ENCODE measurements at places on chromosomes 12 and 14. TPM values are rescaled to one million over a fixed set of nuclear protein-coding genes. Genes with fewer than 3 reads are reported as not detected.

Gene CCDC175
- total RNA-seq = not detected

DNA sequence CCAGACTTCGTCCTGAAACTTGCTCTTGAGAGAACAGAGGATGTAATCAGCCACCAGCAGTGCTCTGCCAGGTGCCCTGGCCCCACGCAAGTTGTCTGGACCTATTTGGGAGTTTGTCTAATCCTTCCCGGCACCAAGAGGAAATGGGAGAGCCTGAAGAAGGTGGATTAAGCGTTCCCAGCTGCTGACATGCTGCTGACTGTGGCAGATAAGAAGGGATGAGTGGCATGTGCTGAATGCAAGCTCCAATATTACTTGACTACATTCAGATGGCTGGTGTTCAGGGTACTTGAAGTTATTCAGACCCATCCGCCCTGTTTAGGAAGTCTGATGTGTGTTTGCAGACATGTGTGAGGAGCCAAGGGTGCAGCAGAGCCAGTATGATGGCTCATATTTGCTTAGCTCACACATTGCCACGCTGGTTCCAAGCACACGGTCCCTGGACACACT lies 440.6 kb upstream of the CCDC196 start:
- H3K27me3 ChIP-seq = peaks cover 21% of the 10 kb centered on the region
- H3K36me3 ChIP-seq = no peaks in the 10 kb centered on the region
- H3K27ac ChIP-seq = no peak overlapping the region
- H3K4me3 ChIP-seq = no peak overlapping the region
- no peak for DNase-seq

DNA sequence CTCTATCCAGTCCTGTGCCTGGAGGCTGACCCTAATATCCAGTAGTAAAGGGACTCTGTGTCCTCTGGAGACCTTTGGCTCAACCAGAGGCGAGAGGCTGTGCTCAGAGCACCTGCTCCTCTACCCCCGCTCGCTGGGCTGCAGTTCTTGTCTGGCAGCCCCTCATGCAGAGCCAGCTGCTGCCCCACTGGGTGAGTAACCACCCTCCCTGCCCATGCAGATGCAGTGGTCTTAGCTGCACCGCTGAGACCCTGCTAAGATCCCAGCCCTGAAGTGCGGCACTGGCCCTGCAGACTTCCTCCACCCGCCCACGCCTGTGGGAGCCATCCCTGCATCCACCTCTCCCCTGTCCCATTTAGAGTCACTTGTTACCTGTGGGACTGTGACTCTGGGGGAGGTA lies 347.5 kb upstream of the SFSWAP start:
- no peaks in the 10 kb centered on the region for H3K36me3 ChIP-seq
- no peaks in the 10 kb centered on the region for H3K4me1 ChIP-seq
- no peak overlapping the region for H3K27ac ChIP-seq
- H3K4me3 ChIP-seq = no peak overlapping the region

DNA sequence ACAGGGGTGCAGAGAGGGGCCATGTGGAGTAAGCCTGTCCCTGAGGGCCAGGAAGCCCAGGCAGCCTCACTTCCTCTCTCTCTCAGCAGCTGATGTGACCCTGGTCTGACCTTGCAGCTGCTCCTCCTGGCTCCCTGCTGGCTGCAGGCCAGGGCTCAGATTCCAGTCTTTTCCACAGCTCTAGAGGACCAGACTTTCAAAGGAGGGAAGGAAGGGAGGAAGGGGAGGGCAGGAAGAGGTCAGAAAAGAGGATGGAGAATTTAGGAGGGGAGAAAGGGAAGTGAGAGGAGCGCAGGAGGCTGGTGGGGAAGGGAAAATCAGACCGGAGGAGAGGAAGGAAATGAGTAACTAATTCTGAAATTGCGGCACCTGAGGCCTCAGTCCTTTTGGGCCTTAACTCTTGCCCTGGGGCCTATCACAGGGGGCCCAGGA lies 40.9 kb upstream of the VASH1 start:
- no peak for DNase-seq
- peaks cover 4% of the 10 kb centered on the region for H3K4me1 ChIP-seq
- no peaks in the 10 kb centered on the region for H3K36me3 ChIP-seq
- H3K4me3 ChIP-seq = no peak overlapping the region
- H3K27me3 ChIP-seq = peaks cover 21% of the 10 kb centered on the region

Gene MIA2
- total RNA-seq = 24.4 TPM

Gene HOXC13
- total RNA-seq = not detected

Gene SIX4
- 0.17 TPM for total RNA-seq

Gene GPR162
- total RNA-seq = 0.51 TPM

Gene DPPA3
- not detected for total RNA-seq

DNA sequence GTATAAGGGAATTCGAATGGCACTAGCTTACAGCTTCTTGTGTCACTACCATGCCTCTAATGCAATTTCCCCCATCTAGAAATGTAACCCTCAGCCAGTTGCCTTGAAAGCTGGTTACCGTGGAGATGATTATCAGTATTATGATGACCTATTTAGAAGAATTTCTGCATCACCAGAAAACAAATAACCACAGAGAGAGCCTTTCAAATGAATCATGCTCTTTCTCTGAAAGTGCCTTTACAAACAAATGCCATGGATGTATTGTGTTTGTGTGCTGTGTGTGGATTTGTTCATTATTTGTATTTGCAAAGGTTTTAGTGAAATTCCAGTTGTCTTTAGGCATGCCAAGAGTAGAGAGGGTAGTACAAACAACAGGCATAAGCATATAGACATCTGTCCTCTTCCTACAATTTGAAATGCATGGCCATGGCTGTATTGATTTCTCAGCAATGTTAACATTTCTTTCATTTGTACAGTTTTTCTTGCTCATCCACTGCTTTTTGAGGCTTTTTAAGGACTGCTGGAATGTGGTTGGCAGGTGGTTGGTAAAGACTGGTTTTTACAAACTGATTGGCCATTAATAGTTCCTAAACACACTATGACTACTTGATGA lies 266.5 kb downstream of the PAWR start:
- H3K4me3 ChIP-seq = no peak overlapping the region
- H3K4me1 ChIP-seq = no peaks in the 10 kb centered on the region
- DNase-seq = no peak

DNA sequence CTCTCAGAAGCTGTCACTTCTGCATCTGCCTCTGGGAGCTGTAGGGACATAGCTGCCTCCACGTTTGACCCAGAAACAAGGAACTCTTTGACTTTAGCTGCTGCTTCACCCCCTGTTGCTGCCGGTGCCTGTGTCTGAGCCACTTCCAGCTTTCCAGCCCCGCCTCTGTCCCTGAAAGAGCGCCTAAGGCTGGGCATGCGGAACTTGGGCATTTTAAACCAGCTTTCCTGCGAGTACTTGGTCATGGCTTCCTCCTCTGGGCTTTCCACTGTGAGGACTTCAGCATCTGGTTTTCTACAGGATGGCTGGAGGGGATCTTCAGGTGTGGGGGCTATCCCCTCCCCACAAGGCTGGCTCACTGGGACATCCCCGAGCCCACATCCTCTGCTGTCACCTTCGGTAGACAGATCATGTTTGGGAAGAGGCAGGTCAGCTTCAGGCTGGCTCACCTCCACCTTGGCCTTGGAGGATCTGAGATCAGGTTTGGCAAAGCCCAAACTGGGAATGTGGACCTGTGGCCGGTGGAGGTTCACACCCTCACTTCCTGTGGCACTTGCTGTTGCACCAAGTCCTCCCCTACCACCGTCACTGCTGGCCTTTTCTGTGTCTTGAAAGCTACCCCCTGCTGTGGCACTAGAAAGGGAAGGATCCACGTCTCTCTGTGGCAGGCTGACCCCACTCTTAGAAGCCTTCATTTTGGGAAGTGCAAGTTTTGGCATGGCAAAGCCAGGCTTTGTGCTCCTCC lies 15.2 kb downstream of the PLD4 start:
- H3K4me1 ChIP-seq = no peaks in the 10 kb centered on the region
- H3K27me3 ChIP-seq = peaks cover 29% of the 10 kb centered on the region
- no peaks in the 10 kb centered on the region for H3K36me3 ChIP-seq

- H3K4me1 ChIP-seq = no peaks in the 10 kb centered on the region
- DNase-seq = no peak
- H3K36me3 ChIP-seq = no peaks in the 10 kb centered on the region
- H3K27me3 ChIP-seq = no peaks in the 10 kb centered on the region
- H3K4me3 ChIP-seq = no peak overlapping the region
These were observed 356.0 kb downstream of the NAV3 start for GRCh38 chr12:78186670-78187069.

- H3K27ac ChIP-seq = no peak overlapping the region
- peaks cover 4% of the 10 kb centered on the region for H3K4me1 ChIP-seq
- no peak overlapping the region for H3K4me3 ChIP-seq
- H3K27me3 ChIP-seq = no peaks in the 10 kb centered on the region
These were observed 9.6 kb upstream of the SERPINA11 start for GRCh38 chr14:94462219-94462551.

Gene AHNAK2
- 0.06 TPM for total RNA-seq

Gene DLGAP5
- total RNA-seq = 84.8 TPM

Gene PNP
- 141 TPM for total RNA-seq

Gene GLIPR1L1
- not detected for total RNA-seq

GRCh38 chr12:121804417-121805111 lies 755 bp downstream of the SETD1B start:
- peak overlapping the region; percentile 98 for H3K27ac ChIP-seq
- H3K36me3 ChIP-seq = peaks cover 26% of the 10 kb centered on the region
- peaks cover 19% of the 10 kb centered on the region for H3K4me1 ChIP-seq
- peak overlapping the region; percentile 96 for H3K4me3 ChIP-seq
- no peaks in the 10 kb centered on the region for H3K27me3 ChIP-seq

DNA sequence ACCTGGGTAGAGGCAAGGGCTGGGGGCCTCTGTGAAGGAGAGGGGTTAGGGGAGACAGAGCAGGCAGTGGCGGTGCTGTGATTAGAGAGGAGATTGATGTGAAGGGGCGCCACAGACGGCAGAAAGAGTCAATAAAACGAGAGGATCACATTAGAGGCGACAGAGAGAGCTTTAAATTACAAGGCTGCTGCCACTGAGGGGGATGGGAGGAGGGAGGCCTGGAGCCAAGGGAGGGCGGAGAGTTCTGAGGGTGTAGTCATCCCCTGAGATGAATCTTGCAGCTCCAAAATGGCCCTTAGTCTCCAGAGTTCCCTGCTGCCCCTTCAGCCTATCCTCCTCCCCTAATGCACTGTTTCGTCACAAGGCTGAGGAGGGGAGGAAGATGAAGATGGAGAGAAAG lies 12.8 kb downstream of the ZFHX2 start:
- DNase-seq = no peak
- peaks cover 5% of the 10 kb centered on the region for H3K4me1 ChIP-seq
- no peak overlapping the region for H3K27ac ChIP-seq
- H3K4me3 ChIP-seq = no peak overlapping the region
- H3K36me3 ChIP-seq = no peaks in the 10 kb centered on the region

Gene GDF3
- not detected for total RNA-seq

DNA sequence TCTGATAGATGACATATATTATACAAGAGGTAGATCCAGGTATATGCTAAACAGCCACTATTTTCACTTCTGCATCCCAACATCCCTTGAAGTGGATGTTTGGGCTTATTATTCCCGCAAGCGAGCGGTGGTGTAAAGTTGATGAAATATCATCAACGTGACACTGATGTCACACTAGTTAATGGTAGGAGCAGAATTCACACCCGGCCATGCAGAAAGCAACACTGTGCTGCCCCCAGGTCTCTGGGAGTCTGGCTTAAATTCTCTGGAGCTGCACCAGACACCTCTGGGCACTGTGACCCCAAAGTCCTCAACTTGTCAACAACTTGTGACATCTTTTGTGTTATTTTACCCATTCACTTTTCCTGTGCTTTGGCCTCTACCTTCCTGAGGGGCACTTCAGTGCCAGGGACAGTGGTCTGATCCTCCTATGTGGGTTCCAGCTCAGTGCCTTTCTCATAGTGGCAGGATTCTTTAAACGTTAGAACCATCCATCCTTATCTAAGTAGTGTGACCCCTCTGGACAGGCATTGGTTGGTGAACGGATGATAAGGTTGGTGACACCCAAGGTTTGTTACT lies 952 bp downstream of the DRAM1 start:
- H3K4me1 ChIP-seq = peaks cover 10% of the 10 kb centered on the region
- H3K27me3 ChIP-seq = no peaks in the 10 kb centered on the region
- peak overlapping the region; percentile 88 for H3K27ac ChIP-seq
- DNase-seq = no peak
- peaks cover 4% of the 10 kb centered on the region for H3K36me3 ChIP-seq
- peak overlapping the region; percentile 89 for H3K4me3 ChIP-seq

Gene NPC2
- total RNA-seq = 39.5 TPM

DNA sequence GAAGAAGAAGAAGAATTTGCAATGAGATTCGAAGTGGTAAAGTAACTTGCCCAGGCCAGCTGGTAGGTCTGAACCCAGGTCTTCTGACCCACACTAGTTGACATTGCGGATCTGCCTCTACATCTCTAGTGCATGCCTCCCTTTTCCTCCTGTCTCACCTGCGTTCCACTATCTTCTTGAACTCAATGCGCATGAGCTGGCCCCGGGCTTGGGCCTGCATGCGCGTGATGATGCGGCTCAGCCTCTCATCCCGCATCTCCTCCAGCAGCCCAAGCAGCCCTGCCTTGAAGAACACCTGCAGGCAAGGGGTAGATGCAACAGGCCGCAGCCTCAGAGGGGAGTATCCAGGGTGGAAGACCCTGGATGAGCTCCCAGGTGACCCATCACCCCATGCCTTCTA lies 11.9 kb downstream of the MYH6 start:
- no peak overlapping the region for H3K4me3 ChIP-seq
- no peak overlapping the region for H3K27ac ChIP-seq
- no peaks in the 10 kb centered on the region for H3K36me3 ChIP-seq

Gene ZNF219
- total RNA-seq = 6.0 TPM

Gene CHMP4A
- total RNA-seq = 93.6 TPM

GRCh38 chr12:54195737-54196347 lies 7.1 kb upstream of the SMUG1 start:
- H3K27ac ChIP-seq = no peak overlapping the region
- DNase-seq = no peak
- peaks cover 71% of the 10 kb centered on the region for H3K27me3 ChIP-seq
- H3K4me1 ChIP-seq = peaks cover 10% of the 10 kb centered on the region

GRCh38 chr14:96783915-96784224 lies 13.3 kb upstream of the VRK1 start:
- DNase-seq = no peak
- peaks cover 20% of the 10 kb centered on the region for H3K27me3 ChIP-seq
- no peaks in the 10 kb centered on the region for H3K36me3 ChIP-seq
- H3K4me1 ChIP-seq = no peaks in the 10 kb centered on the region
- H3K4me3 ChIP-seq = no peak overlapping the region

DNA sequence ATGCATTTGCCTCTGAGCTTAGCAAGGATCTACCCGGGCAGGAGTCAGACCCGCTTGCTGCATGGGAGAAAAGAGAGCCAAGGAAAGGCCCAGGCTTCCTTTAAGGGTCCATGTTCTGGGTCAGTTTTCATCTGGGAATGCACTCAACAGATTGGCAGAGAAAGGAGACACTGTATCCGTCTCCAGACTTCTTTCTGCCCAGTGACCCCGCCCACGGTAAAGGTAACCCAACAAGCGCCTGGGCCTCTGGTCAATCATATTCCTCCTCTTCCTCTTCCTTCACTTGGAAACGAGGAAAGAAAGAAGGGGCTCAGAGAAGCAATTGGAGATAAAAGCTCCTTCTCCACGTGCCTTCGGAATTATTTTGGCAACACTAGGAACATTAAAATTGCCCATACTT lies 27.1 kb upstream of the TCP11L2 start:
- H3K4me3 ChIP-seq = no peak overlapping the region
- H3K36me3 ChIP-seq = no peaks in the 10 kb centered on the region
- no peak for DNase-seq

GRCh38 chr14:25132732-25133422 lies 82.9 kb upstream of the STXBP6 start:
- peaks cover 20% of the 10 kb centered on the region for H3K27me3 ChIP-seq
- DNase-seq = peak; percentile 47
- H3K36me3 ChIP-seq = no peaks in the 10 kb centered on the region
- H3K4me1 ChIP-seq = no peaks in the 10 kb centered on the region
- no peak overlapping the region for H3K4me3 ChIP-seq

Measured in activated naive CD8-positive, alpha-beta T cell treated with anti-CD3 and anti-CD28 coated beads, Interleukin-2, amount 10 ng/mL, durations not matched to agents 7 days and 5 days (primary cell).